ENCODE measurements at places on chromosomes 12 and 14.
A peak's percentile ranks its signal among the peaks of the same experiment; 100 is the strongest.

DNA sequence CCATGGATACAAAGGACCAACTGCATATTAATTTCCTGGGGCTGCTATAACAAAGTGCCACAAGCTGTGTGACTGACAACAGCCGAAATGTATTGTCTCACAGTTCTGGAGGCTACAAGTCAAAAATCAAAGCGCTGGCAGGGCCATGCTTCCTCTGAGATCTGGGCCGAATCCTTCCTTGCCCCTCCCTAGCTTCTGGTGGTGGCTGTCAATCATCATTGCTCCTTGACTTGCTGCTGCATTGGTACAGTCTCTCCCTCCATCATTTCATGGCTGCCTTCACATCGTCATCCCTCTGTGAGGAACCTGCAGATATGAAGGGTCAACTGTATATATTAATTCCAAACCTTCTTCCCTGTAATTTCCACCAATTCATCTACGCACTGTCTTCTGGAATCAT, 118.3 kb downstream of the EXOC5 start:
- DNase-seq = no peak

GRCh38 chr12:107026806-107027635, 40.1 kb upstream of the MTERF2 start:
- DNase-seq = no peak

DNA sequence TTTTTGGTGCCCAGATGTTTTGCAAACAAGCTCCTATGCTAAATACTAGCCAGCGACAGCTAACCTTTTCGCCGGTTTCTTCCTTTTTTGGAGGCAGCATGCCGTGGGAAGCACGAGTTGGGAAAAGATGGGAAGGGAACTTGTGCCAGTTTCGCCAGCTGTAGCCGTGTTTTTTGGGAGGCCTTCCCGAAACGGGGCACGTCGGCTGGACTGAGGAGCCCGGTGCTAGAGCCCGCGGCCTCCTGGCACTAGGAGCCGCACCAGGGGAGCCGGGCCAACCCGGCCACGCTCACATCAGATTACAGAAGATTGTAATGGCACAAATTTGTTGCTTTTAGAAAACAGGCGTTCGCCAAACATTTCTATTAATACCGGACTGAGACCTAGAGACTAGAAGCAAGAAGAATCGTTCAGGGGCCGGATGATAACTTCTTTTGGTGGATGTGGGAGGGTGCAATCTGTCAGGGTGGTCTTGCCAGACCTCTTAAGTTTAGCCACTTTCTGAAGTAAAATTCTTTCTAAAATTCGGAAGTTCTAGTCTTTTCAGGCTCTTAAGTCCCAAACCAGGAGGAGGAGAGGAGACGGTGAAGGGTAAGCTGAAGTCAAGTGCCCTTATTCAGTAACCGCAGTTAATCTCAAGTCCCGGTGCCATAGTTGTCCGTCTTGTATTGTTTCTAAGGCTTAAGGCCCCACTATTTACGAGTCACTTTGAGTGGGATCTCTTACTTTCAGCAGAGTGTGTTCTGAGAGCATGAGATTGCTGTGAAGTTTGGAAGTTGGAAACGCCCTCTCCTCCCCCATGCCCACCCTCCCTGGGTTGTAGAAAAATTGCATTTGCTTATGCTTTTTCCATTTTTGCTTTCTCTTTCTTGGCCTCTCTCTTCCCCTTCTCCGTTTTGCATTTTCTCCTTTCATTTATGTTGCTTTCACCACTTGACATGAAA, 1.3 kb downstream of the RASSF3 start:
- peak; percentile 40 for DNase-seq

DNA sequence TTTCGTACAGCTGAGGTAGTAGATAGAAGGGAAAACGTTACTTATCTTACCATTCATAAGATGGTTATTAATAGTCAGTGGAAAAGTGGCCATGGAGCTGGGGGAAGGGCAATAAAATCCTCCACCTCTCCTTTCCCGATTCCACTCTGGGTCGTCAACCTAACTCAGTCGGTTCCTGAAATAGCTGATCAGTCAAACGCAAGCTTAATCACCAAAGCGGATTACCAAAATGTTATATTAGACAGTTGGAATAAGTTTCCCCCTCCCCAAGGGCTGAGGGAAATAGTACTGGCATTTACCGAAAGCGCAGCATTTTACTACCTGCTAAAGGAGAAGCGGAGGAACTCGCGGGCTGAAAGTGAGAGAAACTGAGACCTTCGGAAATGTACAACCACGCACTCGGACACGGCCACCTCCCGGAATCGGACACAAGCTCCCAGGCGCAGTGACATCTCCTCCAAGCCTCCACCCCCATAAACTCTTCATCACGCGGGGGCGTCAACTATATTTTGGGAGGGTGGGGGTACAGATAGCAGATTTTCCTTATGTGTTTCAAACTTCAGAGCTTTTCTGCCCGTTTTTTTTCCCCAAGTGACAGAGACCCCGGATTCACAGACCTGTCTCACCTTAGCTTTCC, 1.2 kb downstream of the PPM1H start:
- DNase-seq = no peak

DNA sequence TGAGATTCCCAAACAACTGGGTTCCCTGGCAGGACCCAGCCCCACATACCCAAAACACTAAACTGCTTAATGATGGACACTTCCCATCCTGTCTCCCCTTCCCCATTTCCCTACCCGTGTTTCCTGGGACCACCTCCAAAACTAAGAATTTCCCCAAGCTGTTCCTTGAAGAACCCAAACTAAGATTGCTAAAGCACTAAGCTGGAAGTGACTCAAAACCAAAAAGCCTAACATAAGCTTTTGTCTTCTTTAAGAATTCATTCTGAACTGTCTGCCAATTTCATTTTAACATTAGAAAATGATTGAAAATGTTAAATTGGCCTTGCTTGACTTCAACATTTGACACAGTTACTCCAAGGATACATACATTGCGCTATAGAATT, 29.5 kb upstream of the STAB2 start:
- DNase-seq = no peak

DNA sequence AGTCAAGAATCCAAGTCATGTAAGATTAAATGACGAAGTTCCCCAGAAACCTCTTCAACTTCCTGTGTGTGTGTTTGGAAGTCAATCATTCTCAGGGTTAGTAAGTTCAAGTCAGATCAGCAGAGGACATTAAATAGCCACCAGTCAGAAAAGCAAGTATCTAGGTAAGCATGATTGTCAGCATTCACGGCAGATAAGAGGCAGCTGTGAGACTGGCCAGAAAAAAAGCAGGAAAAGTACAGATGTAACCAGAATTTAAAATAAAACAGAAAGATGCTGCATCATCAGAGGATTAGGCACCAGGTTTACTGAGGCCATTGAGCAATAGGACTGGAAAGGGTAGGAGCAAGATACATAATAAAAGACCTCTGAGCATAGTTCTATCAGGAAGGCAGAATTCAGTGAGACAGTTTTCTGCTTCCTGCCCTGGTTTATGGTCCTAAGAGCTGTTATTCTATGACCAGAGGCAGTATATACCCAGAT, 606.9 kb downstream of the FSCB start:
- DNase-seq = no peak

- DNase-seq = no peak
Measured at GRCh38 chr14:52856139-52856538, 64.7 kb upstream of the GNPNAT1 start.

GRCh38 chr14:76117789-76118484, 33.8 kb upstream of the GPATCH2L start:
- DNase-seq = no peak

DNA sequence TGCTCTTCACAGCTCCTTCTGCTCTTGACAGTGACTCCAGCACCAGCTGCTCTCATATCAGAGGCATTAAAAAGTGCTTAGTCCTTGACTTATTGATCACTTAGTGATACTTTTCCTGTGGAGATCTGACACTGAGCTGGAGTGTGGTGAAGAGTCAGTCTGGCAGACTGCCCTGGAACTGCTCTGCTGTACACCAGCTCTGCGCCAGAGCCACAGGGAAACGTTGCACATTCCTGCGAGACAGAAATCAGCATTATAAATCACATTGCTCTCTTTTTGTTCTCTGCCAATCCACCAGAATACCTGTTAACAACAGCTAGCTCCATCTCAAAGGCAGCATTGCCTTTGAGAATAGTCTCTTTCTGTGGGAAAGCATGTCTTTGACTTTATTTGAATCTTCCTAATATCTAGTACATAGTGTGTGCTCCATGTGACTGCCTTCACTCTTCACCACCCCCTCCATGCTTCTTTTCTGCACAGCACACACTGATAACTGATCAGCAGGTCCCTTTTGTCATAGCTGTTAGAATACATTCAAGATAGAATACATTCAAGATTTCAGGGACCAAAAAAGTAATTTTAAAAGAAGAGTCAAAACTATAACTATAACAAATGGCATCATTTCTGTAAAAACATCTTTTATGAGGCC, 48.2 kb upstream of the VSX2 start:
- DNase-seq = no peak

DNA sequence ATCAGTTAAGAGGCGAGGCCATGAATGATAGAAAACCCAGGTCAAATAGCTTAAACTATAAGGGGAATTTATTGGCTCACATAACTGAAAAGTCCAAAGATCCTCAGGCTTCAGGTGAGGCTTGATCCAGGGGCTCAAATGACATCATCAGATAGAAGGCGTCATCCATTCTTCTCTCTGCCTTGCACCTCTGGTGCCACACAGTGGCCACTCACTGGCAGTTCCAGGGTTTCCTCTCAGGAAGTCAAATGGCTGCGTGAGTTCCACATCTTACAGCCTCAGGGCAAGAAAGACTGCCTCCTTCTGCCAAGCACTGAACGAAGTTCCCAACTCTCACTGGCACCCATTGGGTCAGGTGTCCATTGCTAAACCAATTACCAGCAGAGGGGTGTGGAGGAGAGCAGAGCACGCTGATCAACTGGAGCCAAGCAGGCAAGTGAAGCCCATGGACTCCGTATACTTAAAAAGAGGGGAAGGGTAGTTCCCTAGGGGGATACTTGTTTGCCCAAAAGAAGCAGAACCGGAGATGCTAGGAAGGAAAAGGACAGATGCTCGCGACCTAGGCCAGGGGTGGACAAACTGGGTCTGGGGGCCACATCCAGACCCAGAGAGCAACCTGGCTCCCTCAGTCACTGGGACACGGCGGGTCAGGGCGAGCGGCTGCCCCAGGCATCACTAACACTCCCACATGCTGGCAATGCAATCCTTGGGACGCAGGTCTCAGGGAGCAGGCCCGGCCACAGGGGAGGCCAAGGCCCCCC, 69.3 kb downstream of the SERPINA3 start:
- DNase-seq = no peak

DNA sequence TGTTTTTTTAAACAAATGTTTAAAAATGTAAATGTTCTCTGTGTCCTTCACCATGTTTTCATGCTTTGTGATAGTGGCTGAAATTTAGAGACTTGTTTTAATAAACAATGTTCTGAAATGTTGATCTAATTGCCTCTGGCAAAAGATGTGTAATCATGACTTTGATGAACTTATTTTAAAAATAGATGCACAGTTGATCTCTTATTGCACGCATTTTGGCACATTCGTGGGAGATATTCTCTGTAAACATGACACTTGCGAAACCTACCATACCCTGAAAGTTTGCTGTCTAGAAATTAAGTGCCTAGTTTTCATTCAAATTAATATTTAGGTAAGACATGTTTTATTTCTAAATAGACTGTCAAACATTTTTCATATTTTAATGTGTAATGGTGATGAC, 119.7 kb upstream of the DNM1L start:
- DNase-seq = no peak

- DNase-seq = peak; percentile 12
Measured at GRCh38 chr14:73634011-73634833, 10.6 kb upstream of the DNAL1 start.

- no peak for DNase-seq
Measured at GRCh38 chr12:7624478-7624877, 41.2 kb downstream of the APOBEC1 start.

GRCh38 chr14:35682802-35683201, 126.3 kb downstream of the RALGAPA1 start:
- DNase-seq = no peak

DNA sequence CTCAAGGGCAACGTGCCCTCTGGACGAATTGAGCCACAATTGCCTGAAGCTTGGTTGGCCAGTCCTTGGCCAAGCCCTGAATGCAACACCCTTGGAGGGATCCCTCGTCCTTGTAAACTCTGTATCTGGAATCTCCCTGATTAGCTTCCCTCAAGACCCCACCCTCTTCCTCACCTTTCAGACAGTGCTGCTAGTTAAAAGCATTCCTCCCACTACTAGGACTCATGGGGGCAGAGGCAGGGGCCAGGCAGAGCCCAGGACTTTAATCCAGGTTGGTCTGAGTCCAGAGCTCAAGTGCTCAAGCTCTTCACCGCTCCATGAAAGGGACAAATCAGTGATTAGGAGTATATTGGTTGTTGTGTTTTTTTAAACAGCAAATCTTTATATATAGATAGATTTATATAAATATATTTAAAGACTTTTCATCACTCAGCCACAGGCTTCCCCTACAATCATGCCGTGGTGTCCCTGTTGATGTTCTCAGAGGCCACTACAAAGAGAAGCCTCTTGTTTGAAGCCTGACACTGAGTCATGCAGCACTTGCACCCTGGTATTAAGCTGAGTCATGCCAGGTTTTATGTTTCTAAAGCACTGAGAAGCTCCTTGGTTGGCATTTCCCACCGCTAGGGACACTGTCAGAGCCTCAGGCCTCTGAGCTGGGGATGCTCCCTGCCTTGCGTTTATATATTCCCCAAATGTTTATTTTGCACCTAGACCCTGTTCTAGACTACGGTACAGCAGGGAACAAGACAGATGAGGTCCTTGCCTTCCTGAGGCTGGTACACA, 53.8 kb upstream of the GSC start:
- DNase-seq = no peak

- DNase-seq = no peak
Measured at GRCh38 chr14:30218907-30219306, 291.3 kb upstream of the PRKD1 start.

GRCh38 chr12:52260361-52261207, 13.9 kb upstream of the KRT86 start:
- DNase-seq = no peak

GRCh38 chr14:100723135-100723829, 3.4 kb upstream of the DLK1 start:
- DNase-seq = no peak

DNA sequence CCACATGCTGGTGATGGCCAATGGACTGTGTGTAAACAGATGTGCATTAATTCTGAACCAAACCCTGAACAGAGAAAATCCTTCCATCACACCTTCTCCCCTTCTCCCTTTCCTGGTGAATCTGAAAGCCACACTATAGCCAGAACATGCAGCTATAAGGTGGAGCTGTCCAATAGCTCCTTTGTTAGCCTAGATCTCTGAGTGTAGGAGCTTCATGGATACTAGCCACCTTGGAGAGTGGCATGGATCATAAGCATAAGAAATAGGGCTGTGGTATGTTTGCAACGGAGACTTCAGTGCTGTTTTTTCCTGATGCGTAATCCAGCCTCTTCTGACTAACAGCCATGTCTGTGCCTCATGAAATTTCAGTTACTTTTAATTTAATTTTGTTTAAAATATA, 364.5 kb downstream of the BTG1 start:
- no peak for DNase-seq

GRCh38 chr12:63826006-63826585, 18.4 kb upstream of the SRGAP1 start:
- DNase-seq = no peak

GRCh38 chr14:46840944-46841720, 189.6 kb upstream of the RPL10L start:
- no peak for DNase-seq

Measured in CD4-positive, alpha-beta T cell treated with Interleukin-6 for 4 hours (primary cell).